ENCODE measurements at places on chromosomes 12 and 14.
A peak's percentile ranks its signal among the peaks of the same experiment; 100 is the strongest.

DNA sequence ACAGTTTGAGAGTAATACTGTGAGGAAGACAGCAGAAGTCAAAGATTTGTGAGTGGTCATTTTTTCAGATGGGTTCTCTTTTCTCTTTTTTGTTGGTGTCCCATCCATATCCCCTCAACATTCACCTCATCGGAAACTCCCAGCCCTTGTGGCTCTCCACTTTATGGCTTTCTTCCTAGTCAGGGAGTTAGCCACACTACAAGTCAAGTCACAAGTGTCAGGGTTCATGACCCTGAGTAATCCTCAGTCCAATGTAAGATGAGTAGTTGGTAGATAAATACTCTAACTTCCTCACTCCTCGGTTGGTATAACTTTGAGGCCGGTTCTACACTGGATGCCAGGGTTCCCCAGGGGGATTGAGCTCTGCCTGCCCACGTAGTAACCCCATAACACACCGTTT lies 41.4 kb downstream of the PTGER2 start:
- no peak for DNase-seq

DNA sequence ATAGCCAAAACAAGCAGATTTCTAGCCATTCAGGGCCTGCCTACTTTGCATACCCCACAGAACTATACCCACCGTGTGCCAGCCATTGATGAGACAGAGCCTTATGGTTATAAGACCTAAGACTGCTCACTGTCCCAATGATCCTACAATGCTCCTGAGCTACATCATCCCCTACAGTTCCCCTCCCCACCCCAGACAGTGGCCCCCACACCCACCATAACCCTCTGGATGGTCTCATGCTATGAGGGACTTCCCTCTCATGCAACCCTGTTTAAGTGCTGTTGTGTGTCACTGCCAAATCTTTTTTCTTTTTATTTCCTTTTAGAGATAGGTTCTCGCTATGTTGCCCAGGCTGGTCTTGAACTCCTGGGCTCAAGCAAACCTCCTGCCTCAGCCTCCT lies 75.9 kb downstream of the CHST11 start:
- DNase-seq, result no peak

- no peak for DNase-seq
Observed at GRCh38 chr12:121512561-121512960, 68.3 kb downstream of the KDM2B start.

DNA sequence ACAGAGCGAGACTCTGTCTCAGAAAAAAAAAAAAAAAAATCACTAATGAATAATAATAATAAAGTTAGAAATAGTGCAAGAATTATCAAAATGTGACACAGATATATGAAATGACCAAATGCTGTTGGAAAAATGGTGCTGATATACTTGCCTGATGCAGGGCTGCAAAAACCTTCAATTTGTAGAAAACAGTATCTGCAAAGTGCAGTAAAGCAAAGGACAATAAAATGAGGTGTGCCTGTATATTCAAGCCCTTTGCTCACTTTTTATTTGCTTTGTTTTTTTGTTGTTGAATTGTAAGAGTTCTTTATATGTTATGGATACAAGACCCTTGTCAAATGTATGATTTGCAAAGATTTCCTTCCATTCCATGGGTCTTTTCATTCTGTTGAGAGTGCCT lies 9.0 kb upstream of the PAPOLA start:
- no peak for DNase-seq

DNA sequence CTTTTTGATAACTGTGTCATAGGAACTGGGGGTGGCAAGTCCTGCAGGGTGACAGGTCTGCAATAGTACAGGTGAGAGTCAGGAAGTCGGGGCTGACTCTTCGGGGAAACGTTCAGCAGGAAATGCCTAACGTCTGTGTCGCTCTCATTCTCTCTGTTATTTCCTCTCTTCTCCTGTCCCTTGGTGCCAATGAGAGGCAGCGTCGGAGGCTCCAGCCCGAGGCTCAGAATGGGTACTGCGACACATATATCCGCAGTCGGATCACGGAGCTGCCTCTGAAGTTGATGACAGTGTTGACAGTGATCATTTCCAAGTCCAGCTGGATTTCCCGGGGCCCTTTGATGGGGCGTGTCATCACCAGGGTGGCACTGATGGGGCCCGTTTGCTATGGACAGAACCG lies 2.7 kb upstream of the TC2N start:
- DNase-seq, result peak; percentile 61

- no peak for DNase-seq
Observed at GRCh38 chr12:108360487-108360886, 21.4 kb upstream of the CMKLR1 start.

GRCh38 chr14:106039400-106039799 lies 513.0 kb downstream of the TMEM121 start:
- DNase-seq, result peak; percentile 38

GRCh38 chr14:43022094-43022800 lies 1415.6 kb downstream of the LRFN5 start:
- DNase-seq, result no peak

DNA sequence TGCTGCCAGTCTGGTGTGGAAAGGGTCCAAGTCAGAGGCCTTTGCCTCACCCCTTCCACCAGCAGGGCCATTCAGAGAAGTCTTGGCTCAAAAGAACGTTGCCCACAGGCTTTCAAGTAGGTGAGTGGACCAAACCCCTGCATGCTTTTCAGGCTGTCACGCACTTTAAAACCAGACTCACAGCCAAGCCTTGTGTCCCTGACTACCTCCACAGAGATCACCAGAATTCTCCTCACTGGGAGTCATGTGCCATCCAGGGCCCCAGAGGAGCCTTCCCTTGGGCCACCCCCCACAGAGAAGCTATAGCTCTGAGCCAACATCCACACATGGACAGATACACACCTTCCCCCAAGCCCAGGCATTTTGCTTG lies 283.1 kb downstream of the DPF3 start:
- no peak for DNase-seq

GRCh38 chr12:64072916-64073575 lies 149.1 kb downstream of the KICS2 start:
- DNase-seq, result no peak

DNA sequence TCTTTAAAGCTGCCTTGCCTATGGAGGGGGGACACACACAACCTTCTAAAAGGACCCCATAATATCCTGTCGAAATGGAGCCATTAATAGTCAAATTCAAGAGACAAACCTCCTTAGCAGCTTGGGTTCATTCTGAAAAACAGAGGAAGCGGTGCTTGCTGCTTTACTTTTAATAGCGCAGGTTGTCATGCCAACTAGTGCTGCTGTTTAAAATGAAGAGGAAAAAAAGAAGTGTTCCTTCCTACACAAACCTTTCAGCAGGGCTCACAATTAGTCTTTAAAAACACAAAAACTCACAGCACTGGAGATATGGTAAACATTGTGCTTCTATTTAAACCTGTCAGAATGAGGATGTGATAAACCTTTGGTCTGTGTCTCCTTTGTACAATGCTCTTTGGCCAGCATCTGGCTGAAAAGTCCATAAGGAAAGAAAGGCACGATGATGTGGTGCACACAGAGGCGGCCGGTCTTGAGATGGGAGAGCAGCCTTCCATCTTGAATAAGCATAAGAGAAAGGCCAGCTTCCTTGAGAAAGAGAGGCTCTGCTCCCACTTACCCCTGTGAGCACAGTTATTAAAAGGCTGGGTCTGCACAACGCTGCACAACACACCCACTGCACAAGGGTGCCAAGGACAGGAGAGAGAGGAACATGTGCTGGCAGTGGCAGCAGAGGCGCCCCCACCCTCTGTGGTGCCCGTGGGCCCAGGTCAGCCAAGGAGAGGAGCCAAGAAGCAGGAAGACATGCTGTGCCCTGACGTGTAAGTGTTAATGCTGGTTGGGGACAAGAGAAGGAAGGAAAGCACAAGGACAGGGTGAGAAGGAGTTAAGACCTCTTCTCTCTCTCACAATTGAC lies 144.6 kb downstream of the TTC7B start:
- DNase-seq, result no peak

GRCh38 chr12:26938701-26939062 lies 412 bp downstream of the FGFR1OP2 start:
- DNase-seq, result no peak

GRCh38 chr14:61638595-61639387 lies 56.5 kb upstream of the HIF1A start:
- DNase-seq, result no peak

GRCh38 chr12:69275471-69275891 lies 36.1 kb downstream of the CPSF6 start:
- DNase-seq, result no peak

GRCh38 chr12:119198440-119198839 lies 19.7 kb downstream of the HSPB8 start:
- no peak for DNase-seq

GRCh38 chr12:57782243-57782607 lies 362 bp upstream of the TSFM start:
- DNase-seq, result no peak

- DNase-seq, result no peak
Observed at GRCh38 chr12:26730481-26731350, 102.3 kb downstream of the ITPR2 start.

GRCh38 chr12:6826125-6826733 lies 2.0 kb upstream of the P3H3 start:
- DNase-seq, result no peak

GRCh38 chr14:24889843-24890242 lies 160.1 kb downstream of the STXBP6 start:
- DNase-seq, result no peak

GRCh38 chr14:45198551-45198950 lies 54.5 kb downstream of the MIS18BP1 start:
- no peak for DNase-seq

DNA sequence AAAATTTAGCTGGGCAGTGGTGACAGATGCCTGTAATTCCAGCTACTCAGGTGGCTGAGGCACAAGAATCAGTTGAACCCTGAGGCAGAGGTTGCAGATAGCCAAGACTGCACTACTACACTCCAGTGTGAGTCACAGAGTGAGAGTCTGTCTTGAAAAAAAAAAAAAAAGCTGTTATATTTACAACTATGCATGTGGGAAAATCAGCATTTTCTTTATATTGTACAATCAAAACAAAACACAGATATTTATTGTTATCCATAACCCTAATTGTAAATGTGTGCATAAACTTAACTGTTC lies 12.5 kb downstream of the C1R start:
- no peak for DNase-seq

DNA sequence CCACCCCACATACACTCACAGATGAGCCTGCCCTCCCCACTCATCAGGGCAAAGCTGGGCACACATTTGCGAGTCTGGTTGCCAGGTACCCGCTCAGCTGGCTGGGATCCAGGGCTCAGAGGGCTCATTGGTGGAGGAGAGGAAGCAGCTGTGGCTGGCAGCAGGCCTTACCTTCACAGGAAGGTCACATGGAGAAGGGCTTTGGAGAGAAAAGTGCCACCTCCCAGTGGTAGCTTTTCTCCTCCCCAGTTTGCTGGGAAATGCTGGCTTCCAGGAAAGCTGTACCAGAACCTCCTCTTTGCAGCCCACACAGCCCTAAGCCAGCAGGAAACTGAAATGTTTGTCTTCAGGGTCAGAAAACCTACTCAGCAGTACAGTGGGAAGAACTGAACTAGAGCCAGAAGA lies 55.6 kb downstream of the LGMN start:
- peak; percentile 68 for DNase-seq

GRCh38 chr12:75553398-75553797 lies 42.0 kb upstream of the KRR1 start:
- DNase-seq, result no peak

- DNase-seq, result no peak
Observed at GRCh38 chr12:41013881-41014642, 174.1 kb upstream of the PDZRN4 start.

DNA sequence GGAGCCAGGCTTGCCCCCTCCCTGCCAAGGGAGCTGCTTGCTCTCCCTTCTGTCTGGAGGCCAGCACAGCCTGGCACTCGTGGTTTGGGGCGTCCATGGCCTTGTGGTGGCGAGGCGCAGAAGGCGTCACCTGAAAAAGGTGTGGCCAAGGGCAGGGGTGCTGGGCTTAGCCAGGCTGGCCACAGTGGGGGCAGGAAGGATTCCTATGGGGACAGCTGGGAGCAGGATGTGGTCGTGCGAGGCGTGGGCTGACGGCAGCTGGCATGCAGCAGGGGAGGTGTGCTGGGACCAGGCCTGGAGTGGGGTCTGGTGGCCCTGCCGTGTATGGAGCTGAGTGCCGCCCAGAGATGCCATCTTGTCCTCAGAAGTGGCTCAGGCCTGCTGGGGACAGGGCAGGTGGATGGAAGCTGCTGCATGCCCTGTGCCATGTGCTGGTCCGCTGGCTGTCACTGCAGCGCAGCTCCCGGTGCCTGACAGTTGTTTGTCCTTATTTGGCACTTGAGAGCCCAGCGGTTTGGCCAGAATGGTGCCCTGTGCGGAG lies 30.0 kb downstream of the SH2B3 start:
- no peak for DNase-seq

- DNase-seq, result no peak
Observed at GRCh38 chr14:54207075-54207474, 189.7 kb upstream of the CDKN3 start.
